ENCODE measurements at places on chromosomes 1 and 21. TPM values are rescaled to one million over a fixed set of nuclear protein-coding genes. Genes with fewer than 3 reads are reported as not detected.

The LDLRAP1 gene
- polyA plus RNA-seq = 17.3 TPM

The TNFSF18 gene
- 0.14 TPM for polyA plus RNA-seq

The CELF3 gene
- polyA plus RNA-seq = 0.92 TPM

The APCS gene
- not detected for polyA plus RNA-seq

The TMEM81 gene
- polyA plus RNA-seq = 2.8 TPM

The LENEP gene
- polyA plus RNA-seq = not detected

The ATAD3C gene
- 0.28 TPM for polyA plus RNA-seq

The CD5L gene
- 0.07 TPM for polyA plus RNA-seq

The SETD4 gene
- 14.0 TPM for polyA plus RNA-seq

The LDLRAD1 gene
- polyA plus RNA-seq = not detected

The OR1C1 gene
- not detected for polyA plus RNA-seq

The KRTAP10-4 gene
- polyA plus RNA-seq = not detected

The PPFIA4 gene
- 33.2 TPM for polyA plus RNA-seq

The TDRD10 gene
- 1.4 TPM for polyA plus RNA-seq

The PDE9A gene
- 7.6 TPM for polyA plus RNA-seq

The SLC44A5 gene
- polyA plus RNA-seq = 0.19 TPM

The MROH9 gene
- 0.08 TPM for polyA plus RNA-seq

The DDR2 gene
- polyA plus RNA-seq = 66.4 TPM

The GBP6 gene
- not detected for polyA plus RNA-seq

The NCAM2 gene
- 3.5 TPM for polyA plus RNA-seq

The FALEC gene
- polyA plus RNA-seq = not detected
